Stimulated activated CD4-positive, alpha-beta T cell treated with anti-CD3 and anti-CD28 coated beads, Interleukin-15, amount 100 ng/mL, for 1 hour (primary cell): ENCODE measurements at places on chromosomes 2 and 18.

GRCh38 chr2:99478632-99479031 lies 11.2 kb downstream of the REV1 start:
- DNase-seq = no peak

DNA sequence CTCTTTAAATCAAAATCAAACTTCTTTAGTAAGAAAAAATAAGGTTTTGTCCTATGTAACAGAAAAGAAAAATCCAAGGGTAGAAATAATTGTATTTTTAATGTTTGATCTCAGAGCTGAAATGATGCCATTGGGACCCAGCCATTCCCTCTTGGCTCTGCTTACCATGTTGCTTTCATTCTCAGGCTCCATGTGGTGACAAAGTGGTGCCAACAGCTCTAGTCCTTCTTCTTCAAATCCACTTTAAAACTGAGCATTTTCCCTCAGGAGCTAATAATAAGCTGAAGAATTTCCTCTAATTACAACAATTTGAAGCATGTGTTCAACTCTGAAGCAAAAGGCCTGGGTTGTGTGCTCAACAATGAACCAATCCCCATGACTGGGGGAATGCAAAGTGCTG lies 327.9 kb downstream of the EN1 start:
- no peak for DNase-seq

GRCh38 chr18:21714474-21714873 lies 9.9 kb upstream of the ABHD3 start:
- no peak for DNase-seq

GRCh38 chr18:59957957-59958356 lies 58.2 kb downstream of the PMAIP1 start:
- DNase-seq = no peak

DNA sequence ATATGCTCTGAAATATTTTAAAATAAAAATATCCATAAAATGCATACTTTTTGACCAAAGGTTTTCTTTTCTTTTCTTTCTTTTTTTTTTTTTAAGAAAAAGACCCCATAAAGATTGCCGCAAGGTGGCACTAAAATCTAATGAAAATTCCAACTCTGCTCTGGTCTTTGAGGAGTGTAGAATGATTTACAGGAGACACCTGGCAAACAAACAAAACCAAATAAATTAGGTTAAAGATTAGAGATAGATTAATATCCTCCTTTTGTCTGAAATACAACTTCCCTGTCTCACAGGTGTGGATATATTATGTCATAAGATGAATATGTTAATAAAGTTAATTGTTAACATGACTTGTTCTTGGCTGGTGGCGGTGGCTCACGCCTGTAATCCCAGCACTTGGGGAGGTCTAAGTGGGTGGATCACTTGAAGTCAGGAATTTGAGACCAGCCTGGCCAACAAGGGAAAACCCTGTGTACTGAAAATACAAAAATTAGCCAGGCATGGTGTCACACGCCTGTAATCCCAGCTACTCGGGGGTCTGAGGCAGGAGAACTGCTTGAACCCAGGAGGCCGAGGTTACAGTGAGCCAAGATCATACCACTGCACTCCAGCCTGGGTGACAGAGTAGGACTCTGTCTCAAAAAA lies 3.5 kb upstream of the RHOB start:
- DNase-seq = no peak

- DNase-seq = no peak
These were observed 131.3 kb downstream of the PIK3C3 start for GRCh38 chr18:42086288-42086687.

GRCh38 chr18:9066817-9067306 lies 35.6 kb upstream of the NDUFV2 start:
- DNase-seq = no peak

- no peak for DNase-seq
These were observed 124.7 kb upstream of the PPP1CB start for GRCh38 chr2:28626891-28627421.

DNA sequence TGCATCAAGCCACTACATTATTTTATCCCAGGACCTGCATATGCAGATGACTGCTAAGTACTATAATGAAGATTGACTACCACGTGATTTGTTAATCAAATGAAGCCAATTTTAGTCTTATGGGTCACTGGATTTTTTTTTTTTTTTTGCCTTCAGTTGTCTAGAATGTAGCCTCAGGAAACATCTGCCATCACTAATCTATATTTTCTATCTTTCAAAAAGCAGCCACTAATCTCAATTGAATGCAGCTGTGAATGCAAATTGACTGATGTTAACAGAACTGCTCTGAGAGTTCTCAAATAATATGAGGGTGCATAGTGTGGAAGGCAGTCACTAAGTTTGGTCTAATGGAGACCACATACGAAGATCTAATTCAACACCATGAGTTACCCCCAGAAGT lies 106.3 kb downstream of the ABCA12 start:
- no peak for DNase-seq

- DNase-seq = no peak
These were observed 125.2 kb upstream of the TFPI start for GRCh38 chr2:187679454-187679853.

DNA sequence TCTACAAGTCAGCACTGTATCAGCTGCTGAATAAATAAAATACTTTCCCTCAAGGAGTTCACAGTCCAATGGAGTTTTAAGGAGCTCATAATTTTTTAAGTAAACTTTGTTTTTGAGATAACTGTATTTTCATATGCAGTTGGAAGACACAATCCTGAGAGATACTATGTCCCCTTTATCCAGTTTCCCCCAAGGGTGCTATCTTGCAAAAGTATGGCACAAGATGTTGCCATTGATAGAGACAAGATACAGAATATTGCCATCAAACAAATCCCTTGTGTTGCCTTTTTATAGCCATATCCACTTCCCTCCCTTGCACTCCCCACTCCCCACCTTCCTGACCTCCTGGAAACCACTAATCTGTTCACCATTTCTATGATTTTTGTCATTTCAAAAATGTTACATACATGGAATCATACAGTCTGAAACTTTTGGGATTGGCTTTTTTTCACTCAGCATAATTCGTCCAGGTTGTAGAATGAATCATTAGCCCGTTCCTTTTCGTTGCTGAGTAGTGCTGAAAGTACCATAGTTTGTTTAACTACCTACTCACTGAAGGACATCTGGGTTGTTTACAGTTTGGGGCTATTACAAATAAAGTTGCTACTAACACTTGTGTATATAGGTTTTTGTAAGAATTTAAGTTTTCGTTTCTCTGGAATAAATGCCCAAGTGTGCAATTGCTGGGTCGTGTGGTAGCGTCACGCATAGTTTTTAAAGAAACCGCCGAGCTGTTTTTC lies 30.2 kb upstream of the SERTAD2 start:
- no peak for DNase-seq

GRCh38 chr18:13525381-13526029 lies 200.9 kb downstream of the FAM210A start:
- DNase-seq = no peak

GRCh38 chr18:28804512-28805202 lies 627.7 kb upstream of the CDH2 start:
- no peak for DNase-seq

DNA sequence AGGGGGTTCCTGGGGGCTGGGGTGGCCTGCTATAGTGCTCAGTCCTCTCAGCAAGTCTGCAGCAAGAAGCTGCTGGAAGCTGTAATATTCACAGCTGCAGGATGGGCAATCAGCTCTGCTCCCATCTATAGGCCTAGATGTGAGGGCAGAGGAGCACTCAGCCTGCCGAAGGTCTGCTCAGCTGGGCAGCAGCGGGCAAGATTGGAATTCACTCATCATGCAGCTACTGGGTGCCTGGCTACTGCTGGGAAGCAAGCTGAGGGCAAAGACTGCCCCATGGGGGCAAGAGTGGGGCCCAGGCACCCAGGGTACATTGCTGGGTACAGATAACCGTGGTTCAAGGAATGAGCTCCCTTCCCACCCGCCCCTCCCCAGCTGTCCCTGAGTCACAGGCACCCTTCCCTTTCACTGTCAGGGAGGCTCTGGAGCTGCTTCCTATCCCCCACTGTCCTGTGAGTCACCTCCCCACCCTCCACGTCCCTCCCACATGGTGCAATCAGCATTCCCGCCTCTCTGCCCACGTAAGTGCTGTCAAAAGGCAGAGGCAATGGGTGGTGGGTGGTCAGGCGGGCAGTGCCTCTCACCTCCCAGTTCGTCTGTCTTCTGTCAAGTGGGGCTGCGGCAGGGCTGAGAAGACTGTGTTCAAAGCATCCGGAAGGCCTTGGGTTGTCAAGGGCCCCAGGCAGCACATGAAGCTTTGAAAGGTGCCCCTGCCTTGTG lies 169.2 kb downstream of the TRIM43 start:
- DNase-seq = no peak

DNA sequence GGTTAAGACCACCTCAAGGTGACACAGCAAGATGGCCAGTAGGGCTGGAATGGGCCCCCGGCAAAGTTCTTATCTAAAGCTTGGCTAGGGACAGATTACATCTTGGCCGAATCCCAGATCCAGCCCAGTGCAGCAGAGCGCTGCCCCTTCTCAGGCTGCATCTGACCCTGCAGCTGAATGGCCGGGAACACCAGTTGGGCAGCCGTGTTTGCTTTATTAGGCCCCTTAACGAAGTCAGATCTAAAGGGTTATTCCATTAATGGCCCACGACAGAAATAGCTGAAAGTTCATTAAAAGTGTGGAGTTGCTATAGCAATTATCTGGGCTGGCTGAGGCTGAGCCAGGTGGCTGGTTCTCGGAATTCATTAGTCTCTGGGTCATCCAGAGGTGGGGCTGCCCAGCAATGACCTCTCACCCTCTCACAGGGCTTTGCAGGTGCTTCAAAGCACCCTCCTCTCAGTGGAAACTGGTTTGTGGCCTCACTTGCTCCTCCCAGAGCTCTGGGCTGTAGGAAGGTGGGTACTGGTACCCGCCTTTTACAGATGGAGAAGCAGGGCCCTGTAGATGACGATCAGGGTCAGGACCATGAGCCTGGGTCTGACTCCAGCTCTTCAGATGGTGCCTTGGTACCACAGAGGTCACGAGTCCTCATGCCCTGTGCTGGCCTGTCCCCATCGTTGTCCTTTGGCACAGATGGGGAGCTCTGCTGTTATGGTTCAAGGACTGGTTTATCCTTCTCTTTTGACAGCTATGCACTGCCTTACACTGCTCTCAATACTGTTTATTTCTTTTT lies 68.8 kb downstream of the EMX1 start:
- no peak for DNase-seq

- DNase-seq = no peak
These were observed 22.2 kb downstream of the NFE2L2 start for GRCh38 chr2:177242121-177242987.

DNA sequence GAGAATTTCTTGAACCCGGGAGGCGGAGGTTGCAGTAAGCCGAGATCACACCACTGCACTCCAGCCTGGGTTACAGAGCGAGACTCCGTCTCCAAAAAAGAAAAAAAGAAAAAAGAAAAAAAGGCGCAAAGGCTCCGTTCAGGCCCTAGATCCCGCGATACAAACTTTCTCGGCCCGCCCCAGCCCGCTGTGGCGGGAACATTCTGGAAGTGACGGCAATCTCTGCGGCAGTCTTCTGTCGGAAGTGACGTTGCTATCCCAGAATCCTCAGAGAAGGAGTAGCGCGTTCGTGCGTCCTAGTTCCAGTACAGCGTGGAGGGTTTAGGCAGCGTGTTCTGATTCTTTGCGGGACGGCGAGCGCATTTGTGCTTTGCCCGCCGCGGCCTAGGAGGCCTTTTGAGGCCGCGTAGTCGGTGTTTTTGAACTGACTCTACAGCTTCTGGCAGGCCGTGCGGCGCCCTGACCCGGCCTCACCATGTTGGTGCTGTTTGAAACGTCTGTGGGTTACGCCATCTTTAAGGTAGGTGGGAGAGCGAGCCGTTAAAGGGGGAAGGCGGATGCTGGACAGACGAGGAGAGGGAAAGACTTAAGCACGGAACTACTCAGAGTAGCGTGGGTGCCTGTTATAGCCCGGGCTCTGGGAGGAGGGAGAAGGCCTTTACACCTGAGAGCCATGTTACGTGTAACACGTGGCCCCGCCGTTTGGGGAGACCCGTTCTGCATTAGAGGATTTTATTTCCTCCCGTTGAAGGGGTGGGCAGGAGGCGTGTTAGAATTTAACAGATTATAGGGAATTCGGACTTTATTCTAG lies at the start of gene NOP58:
TSS of gene NOP58 (plus strand) at position 297 of the 811 bp plus-strand sequence. CDS start at position 476, 179 bp downstream.
- peak; percentile 71 for DNase-seq

DNA sequence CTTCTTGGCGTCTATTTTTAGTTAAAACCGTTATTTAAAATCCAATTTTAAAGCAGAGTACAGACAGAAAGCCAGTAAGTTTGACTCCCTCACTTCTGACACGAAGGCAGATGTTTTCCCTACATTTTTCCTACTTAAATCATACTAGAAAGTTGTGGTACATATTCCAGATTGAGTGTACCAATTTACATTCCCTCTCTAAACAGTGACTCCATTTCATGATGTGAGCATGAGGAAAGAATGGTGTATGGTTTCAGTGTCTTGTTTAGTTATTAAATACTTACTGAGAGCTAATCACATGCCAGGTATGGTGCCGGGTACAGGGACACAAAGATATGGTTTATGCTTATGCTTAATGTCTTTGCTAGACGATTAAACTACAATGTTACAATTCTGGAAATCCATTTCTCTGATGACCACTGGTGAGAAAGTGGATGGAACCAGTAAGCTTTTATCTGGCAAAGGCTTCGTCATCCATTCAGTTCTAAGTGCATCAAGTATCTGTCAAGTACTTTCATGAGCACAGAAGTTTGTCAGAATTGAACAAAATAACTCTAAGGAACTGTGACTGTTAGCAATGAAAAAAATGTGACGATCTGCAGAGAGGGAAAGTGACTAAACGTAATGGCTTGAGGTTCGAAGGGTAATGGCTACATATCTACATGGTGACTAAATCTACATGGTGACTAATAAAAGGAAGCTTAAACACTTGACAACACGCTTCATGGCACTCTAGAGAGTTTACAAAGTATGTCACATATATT lies 25.7 kb downstream of the MAP4K3 start:
- no peak for DNase-seq

DNA sequence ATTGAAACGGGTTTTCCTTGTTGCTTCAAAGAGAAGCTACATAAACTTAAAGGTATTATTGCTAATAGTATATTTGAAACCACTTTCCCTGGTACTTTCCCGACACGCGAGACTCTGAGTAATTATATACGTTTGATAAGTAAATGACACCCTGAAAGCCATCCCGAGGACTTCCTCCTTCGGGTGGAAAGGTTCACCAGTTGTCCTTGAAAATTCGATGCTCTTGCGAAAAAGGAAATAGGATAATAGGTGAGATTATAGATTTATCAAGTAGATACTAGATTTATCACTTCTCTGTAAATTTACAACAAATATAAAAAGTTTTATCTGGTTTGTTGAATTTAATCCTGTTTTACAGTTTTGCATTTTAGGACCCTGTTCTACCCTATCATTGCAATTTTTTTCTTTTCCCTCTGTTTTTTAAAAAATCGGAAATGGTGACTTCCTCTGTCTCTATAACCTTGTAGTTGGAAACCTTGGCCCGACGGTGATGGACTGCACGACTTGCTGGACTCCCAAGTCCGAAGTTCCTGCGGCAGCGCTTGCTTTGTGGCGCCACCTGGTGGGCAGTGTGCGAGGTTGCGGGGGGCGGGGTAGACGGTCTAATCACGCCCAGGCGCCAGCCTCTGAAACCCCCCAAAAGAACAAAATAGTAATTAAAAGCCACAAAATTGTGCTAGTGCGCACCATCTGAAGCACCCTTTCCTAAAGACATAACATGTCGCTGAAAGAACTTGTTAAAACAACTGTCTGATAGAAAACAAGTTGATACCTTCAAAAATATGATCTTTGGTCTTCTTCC lies 972 bp upstream of the DLX2 start:
- no peak for DNase-seq
